ENCODE measurements at places on chromosomes 5 and 9.

DNA sequence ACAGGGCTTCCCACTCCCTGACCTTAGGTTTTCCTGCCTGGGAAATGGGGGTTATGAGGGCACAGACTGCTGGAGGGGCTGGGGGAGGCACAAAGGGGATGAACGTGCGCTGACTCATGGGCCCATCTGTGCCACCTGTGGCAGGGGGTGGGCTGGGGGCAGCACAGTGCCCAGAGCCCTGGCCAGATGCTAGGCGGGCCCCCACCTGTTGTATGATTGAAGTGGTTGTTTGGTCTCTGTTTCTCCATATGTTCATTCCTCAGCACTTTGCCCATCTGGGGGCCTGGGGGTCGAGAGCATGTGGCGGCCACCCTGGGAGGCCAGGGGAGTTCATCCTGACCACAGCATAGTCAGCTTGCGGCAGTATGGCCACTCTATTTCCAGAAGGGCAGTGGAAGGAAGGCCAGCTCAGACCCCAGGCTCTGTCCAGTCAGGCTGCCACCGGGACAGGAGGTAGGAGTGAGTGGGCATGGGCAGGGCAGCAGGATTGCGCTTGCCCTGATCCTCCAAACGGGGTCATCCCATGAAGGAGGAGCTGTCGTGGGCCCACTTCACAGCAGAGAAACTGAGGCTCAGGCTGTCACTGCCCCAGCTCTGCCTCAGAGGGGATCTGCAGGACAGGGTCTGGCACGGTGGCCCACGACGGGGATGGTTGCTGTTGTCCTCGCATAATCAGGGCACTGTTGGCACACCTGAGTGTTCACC lies 841 bp upstream of the NINJ1 start:
- DNase-seq = no peak

DNA sequence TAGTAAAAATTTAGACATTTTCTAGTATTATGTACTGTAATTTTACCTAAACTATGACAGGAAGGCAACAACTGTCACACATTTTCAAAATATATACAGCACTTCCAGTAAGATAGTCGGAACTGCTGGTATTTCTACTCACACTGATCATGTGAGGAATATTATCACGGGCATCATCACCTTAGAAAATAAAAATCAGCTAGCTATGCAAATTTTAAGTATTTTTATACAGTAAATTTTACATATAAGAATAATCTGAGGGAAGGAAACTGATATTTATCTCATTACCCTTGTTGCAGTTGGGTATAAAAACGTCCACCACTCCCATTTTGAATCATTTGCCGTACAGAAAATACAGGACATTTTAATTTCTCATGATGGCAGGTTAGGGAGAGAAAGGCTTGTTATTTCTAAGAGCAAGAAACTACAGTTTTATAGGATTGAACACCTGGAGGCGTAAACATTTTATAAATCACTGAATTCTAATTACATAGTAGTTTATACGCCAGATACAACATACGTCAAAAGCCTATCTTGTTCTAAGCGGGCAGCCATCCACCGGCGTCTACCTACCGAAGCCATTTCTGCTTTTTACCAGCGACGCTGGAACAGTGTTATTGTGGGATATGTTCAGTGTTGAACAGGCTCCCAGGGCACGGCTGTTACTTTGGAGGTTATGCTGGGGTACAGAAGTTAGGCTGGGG lies 729 bp upstream of the TNPO1 start:
- peak; percentile 46 for DNase-seq

DNA sequence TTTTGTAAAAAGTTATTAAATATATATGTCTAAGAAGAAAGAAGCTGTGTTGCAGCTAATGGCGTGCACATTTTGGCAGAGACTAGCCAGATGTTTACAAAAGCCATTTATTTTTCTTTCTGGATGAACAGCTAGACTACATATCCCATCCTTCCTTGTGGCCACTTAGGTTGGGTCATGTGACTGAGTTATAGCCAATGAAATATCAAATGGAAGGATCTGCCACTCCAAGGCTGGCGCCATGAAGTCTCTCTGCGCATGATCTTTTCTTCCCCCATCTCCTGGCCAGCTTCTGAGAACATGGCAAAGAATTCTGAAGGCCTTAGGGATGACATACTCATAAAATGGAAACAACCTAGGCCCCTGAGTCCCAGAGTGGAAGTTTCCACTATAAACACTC lies 244.2 kb upstream of the DAB2 start:
- no peak for DNase-seq

- DNase-seq = peak; percentile 54
Observed at GRCh38 chr9:21964925-21965385, 29.2 kb downstream of the CDKN2A start.

DNA sequence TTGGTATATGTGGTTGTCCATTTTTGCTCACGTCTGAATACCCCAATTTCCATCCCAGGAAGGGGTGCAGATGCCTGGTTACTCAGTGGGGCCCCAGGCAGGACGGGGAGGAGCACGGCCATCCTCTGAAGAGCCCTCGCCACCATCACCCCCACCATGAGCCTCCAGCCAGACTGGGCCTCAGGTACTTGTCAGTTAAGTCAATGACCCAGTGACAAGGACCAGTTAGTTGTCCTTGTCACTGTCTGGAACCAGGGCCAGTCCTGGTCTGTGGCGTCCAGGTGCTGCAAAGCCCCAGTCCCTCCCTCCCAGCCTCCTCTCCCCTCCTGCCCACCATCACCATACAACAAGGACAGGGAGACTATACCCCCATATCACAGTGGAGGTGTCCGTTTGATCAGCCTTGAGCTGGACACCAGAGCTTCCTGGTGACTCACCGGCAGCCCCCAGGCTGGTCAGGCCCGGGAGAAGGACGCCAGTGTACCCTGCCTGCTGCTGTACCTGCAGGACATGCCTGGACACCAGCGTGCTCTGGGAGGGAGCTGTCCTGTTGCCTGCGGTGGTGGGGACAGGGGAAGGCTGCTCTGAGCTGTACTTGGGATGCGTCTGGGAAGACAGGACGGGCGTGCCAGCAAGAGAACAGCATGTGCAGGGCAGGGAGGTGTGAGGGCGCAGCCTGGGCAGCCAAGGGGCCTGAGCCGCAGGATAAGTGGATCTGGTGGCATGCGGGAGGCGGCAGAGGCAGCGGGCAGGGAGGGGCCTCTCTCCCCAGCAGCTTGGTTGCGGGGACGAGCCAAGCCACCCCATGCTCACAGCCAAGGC lies 32.6 kb upstream of the TTLL11 start:
- no peak for DNase-seq

- DNase-seq = no peak
Observed at GRCh38 chr5:149561848-149562247, 10.6 kb upstream of the CSNK1A1 start.

DNA sequence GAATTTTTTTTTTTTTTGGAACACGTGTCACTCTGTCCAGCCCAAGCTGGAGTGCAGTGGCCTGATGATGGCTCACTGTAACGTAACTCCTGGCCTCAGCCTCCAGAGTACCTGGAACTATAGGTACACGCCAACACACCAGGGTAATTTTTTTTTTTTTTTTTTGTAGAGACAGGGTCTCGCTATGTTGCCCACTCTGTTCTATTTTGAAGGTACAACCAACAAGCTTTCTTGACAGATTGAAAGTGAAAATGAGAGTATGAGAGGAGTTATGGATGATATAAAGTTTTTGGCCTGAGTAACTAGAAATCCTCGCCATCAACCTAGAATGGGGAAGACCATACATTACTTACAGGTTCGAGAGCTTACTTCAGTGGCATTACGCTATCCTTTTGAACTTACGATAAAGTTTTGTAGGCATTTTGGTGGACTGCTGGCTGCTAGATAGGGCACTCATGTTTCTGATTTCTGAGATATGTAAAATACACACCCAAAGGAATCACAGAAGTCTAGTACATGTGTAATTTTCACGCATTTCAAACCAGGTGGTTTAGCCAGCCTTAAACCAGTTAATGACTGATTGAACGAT lies 806 bp upstream of the CDC42SE2 start:
- peak; percentile 10 for DNase-seq

GRCh38 chr5:140567136-140567818 lies 2.6 kb downstream of the SLC35A4 start:
- DNase-seq = no peak

DNA sequence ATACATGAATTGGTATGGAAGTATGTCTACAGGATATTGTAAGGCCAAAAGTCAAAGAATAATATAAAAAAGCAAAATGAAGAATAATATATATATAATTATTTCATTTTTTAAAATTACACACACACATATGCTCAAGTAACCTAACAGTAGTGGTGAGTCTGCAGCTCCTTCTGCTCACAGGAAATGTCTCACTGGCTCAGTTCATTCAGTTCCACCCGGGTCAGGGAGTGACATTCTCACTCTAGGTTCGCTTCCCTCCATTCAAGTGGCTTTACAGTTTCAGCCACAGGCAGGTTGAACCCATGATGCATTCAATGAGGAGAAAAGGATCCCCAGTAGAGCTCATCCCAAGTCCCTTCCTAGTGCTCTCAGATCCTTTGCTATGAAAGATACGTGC lies 90.8 kb downstream of the SUSD1 start:
- DNase-seq = no peak

DNA sequence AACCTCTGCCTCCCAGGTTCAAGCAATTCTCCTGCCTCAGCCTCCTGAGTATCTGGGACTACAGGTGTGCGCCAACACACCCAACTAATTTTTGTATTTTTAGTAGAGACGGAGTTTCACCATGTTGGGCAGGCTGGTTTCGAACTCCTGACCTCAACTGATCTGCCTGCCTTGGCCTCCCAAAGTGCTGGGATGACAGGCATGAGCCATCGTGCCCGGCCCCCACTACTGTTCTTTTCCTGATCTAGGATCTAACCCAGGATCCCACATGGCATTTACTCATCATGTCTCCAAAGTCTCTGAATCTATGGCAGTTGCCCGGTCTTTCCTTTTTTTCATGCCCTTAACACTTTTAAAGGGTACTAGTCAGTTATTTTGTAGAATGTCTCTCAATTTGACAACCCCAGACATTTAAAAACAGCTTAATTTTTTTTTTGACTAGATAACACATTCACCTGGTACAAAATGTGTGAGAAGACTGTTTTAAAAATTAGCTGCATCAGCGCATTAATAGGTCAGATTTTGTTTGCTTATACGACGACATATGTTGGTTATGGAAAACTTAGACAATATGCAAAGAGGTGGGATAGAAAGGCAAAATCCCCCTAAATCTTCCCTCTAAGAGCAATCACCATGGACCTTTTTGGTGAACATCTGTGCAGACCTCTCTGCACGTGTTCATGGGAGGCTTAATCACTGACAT lies 46.5 kb downstream of the STOM start:
- no peak for DNase-seq

GRCh38 chr5:67065696-67066095 lies 130.9 kb downstream of the CD180 start:
- no peak for DNase-seq

GRCh38 chr9:134993416-134993815 lies 75.7 kb upstream of the FCN1 start:
- DNase-seq = no peak

DNA sequence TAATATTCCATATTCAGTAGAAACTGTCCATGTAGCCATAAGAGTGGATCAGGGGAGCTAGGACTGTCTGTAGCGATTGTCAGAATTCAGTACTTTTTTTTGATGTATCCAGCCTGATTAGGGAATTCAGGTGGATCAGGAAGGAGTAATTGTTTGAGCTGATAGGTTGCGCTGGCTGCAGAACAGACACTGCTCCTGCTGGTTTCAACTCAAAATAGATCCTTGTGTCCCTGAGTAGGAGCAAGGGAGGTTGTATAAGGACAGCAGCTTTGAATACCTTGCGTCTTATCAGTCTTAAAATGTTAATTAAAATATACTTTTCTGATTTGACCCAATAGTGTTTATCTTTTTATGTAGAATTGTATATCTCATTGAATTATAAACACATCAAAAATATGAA lies 229.6 kb downstream of the KDM4C start:
- no peak for DNase-seq

DNA sequence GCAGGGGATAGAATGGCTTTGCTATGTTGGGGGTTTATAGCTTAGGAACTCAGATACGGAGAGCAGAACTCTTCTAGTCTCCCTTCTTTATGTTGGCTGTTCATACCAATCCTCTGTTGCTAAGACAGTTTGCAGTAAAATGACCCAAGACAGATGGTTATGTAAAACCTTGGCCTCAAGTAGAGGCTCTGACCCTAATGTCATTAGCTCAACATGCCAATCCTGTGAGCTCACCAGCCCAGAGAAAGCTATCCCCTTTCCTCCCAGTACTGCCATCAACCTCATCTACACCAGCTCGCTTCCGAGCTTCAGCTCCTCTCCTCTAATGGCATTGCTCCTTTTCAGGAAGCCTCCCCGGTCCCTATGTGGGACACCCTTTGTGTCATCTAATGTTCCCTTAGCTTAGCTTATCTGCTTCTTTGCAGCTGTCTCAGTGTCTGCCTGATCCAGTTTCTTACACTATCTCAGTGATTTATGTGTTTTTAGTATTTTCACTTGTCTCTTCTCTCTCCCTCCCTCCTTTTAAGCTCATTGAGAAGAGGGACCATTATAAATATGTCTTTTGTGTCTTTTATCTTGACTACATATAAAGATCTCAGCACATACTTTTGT lies 281.3 kb upstream of the CLINT1 start:
- DNase-seq = no peak

GRCh38 chr5:65825408-65826328 lies 100.7 kb upstream of the ERBIN start:
- DNase-seq = no peak

- DNase-seq = no peak
Observed at GRCh38 chr5:169286572-169287300, 14.2 kb downstream of the SLIT3 start.

DNA sequence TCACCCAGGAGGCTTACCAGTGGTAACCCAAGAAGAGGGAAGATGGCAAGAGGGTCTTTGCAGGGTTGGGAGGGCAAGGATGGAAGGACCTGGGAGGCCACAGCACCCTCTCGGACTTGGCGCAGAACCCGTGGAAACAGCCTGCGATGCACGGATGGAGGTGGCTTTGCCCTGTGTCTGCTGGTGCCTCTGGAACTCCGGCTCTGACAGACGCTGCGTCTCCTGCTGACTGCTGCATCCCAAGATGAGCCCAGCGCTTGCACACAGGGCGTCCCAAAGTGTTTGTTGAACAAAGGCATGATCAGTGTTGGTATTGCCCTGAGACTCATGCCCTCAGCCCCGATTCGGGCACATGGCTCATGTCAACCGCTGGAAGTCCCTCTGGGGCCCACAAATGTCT lies 2.0 kb upstream of the RNU6ATAC start:
- no peak for DNase-seq
